ENCODE measurements at places on chromosomes 3 and 15.

DNA sequence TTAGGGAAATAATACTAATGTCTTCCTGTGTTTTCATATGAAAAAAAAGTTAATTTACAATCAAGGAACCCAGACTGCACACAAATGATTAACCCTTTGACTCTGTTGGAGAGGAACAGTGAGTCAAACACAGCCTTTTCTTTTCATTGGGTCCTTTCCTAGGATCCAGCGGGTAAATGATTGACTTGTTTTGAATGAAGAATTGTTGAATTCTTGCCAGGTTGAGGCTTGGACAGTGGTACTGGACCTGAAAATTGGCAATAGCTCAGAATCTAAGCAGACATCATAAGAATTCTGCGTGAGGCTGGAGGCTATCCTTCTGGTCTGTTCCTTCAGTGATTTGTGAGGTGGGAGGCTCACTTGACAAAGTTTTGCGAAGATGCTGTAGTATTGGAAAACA, 143.0 kb downstream of the RYR3 start:
- H3K27me3 ChIP-seq: no peaks in the 10 kb centered on the region
- no peak for DNase-seq
- peaks cover 10% of the 10 kb centered on the region for H3K4me1 ChIP-seq
- H3K4me3 ChIP-seq: no peak overlapping the region
- no peaks in the 10 kb centered on the region for H3K36me3 ChIP-seq

DNA sequence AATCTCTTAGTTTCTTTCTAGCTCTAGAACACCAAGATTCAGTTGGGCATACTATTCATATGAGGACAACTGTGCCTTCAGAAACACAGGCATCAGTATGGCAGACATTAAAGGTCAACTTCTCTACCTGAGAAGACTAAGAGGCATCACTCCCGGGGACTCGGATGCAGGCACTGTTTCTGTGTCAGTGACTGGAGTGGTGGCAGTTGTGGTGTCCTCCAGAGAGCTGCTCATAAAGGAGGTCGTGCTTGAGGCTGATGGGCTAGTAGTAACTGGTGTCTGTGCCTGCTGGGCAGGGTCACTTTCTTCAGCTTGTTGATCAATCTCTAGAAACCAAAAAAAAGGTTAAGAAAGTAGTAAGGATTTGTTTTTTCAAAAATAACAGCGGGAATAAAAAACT, 75.2 kb downstream of the FBXL22 start:
- DNase-seq: no peak
- H3K36me3 ChIP-seq: peaks cover 35% of the 10 kb centered on the region
- no peaks in the 10 kb centered on the region for H3K4me1 ChIP-seq
- H3K4me3 ChIP-seq: no peak overlapping the region

GRCh38 chr3:168168743-168169142, 73.0 kb upstream of the GOLIM4 start:
- no peak for DNase-seq
- no peaks in the 10 kb centered on the region for H3K36me3 ChIP-seq
- H3K4me1 ChIP-seq: no peaks in the 10 kb centered on the region
- H3K27ac ChIP-seq: no peak overlapping the region
- no peaks in the 10 kb centered on the region for H3K27me3 ChIP-seq

- H3K4me3 ChIP-seq: no peak overlapping the region
- H3K36me3 ChIP-seq: no peaks in the 10 kb centered on the region
- no peaks in the 10 kb centered on the region for H3K27me3 ChIP-seq
- peaks cover 6% of the 10 kb centered on the region for H3K4me1 ChIP-seq
- H3K27ac ChIP-seq: no peak overlapping the region
Measured at GRCh38 chr3:183699238-183699947, 1.8 kb downstream of the YEATS2 start.

GRCh38 chr3:99393961-99394360, 244.4 kb upstream of the COL8A1 start:
- no peak overlapping the region for H3K4me3 ChIP-seq
- H3K36me3 ChIP-seq: no peaks in the 10 kb centered on the region
- no peak overlapping the region for H3K27ac ChIP-seq
- no peak for DNase-seq
- no peaks in the 10 kb centered on the region for H3K27me3 ChIP-seq

DNA sequence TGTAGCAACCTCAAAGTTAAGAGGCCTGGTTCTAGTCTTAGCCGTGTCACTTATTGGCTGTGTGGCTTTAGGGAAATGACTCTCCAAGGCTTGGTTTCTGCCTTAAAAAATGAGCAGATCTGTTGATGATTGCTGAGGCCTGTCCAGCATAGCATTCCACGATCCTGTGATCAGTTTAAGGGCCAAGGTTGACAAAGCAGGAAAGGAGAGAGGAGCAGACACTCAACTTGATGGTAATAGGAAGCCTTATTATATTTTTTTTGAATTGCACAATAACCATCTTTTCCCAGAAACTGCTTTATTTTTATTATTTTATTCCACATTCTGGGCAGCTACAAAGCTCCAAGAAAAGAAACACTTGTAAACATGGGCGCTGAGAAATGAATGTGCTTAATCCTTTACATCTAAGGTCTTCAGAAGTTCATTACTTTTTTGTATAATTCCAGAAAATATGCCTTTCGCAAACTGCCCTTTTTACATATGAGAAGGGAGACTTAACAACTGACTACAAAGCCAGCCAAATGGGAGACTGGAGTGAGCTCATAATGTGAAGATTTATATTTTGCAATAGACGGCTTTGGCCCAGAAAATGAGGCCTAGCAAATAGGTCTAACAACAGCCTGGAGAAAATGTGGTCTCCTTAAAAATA, 241.0 kb downstream of the ATP8B4 start:
- H3K4me3 ChIP-seq: no peak overlapping the region
- H3K36me3 ChIP-seq: no peaks in the 10 kb centered on the region
- DNase-seq: peak; percentile 5
- no peaks in the 10 kb centered on the region for H3K4me1 ChIP-seq
- H3K27me3 ChIP-seq: no peaks in the 10 kb centered on the region

DNA sequence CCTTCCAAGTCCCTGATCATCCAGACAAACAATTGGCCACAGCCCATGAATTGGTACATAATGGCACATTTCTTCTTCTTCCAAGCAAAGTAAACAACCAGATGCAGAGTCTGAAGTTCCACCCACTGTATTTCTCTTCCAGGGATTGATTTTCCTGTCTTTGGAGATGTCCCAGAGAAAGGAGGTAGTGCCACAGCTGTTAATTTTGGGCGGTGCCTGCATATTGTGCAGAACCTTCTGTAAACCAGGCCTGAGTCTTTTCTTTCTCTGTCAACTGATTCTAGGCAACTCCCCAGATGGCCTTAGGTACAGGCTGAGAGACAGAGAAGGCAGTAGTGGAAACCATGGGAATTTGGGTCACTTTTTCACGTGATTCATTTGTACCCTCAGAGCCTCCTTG, 73.5 kb upstream of the TNIK start:
- H3K27me3 ChIP-seq: no peaks in the 10 kb centered on the region
- no peak for DNase-seq
- no peak overlapping the region for H3K4me3 ChIP-seq
- H3K36me3 ChIP-seq: no peaks in the 10 kb centered on the region

DNA sequence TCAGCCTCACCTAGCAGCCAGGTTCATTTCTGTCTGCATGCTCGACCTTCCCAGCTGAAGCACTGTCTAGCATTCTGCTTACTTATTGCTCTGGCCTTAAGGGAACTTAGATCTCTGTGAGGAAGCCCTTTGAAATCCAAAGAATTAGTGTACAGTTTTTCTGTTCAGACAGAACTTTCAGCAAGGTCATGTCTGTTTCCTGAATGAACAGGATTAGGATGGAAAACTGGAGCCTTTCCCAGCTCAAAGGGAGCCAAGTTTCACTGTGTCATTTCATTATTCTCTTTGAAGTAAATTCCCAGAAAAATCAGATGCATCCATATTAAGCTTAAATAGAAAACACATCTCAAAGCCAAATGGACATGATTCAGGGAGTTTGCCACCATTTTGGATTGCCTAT, 457.3 kb upstream of the KCNMB2 start:
- peaks cover 10% of the 10 kb centered on the region for H3K4me1 ChIP-seq
- peak; percentile 4 for DNase-seq
- H3K36me3 ChIP-seq: no peaks in the 10 kb centered on the region
- peak overlapping the region; percentile 55 for H3K27ac ChIP-seq

GRCh38 chr3:179902061-179902460, 134.7 kb downstream of the PEX5L start:
- no peaks in the 10 kb centered on the region for H3K27me3 ChIP-seq
- H3K27ac ChIP-seq: no peak overlapping the region
- H3K36me3 ChIP-seq: no peaks in the 10 kb centered on the region
- DNase-seq: no peak

DNA sequence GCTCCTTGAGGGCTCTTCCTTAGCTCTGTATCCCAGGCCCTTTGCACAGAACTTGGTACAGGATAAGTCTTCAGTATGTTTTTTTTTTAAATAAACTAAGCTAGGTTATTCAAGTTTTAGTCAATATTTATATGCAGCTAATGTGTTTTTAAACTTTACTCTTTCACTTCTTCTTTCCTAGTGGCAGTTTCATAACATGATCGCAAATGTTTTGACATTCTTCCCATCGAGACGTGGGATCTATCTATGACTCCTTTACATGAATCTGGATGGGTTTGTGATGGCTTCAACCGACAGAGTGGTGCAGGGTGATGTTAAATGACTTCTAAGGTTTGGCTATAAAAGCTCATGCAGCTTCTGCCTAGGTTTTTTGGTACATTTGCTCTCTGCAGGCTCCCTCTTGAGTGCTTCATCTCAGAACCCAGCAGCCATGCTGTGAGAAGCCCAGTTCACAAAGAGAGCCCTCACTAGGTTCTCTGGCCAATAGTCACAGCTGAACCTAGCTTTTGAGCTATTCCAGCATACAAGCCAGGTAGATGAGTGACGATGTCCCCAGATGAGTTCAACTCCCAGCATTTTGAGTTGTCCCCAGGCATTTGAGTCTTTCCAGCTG, 13.5 kb upstream of the MECOM start:
- no peaks in the 10 kb centered on the region for H3K4me1 ChIP-seq
- H3K4me3 ChIP-seq: no peak overlapping the region
- no peaks in the 10 kb centered on the region for H3K27me3 ChIP-seq
- DNase-seq: no peak
- H3K36me3 ChIP-seq: no peaks in the 10 kb centered on the region
- H3K27ac ChIP-seq: no peak overlapping the region

GRCh38 chr3:170033489-170033888, 4.3 kb upstream of the GPR160 start:
- no peaks in the 10 kb centered on the region for H3K27me3 ChIP-seq
- H3K27ac ChIP-seq: no peak overlapping the region
- peaks cover 3% of the 10 kb centered on the region for H3K4me1 ChIP-seq
- DNase-seq: no peak
- no peak overlapping the region for H3K4me3 ChIP-seq
